Activated naive CD8-positive, alpha-beta T cell treated with anti-CD3 and anti-CD28 coated beads, Interleukin-2, amount 10 ng/mL, durations not matched to agents 7 days and 5 days (primary cell): ENCODE measurements at places on chromosomes 3 and 15. TPM values are rescaled to one million over a fixed set of nuclear protein-coding genes. Genes with fewer than 3 reads are reported as not detected.

EPHA3 gene
- total RNA-seq: not detected

SPATA12 gene
- total RNA-seq: not detected

TM4SF18 gene
- total RNA-seq: not detected

CCR3 gene
- total RNA-seq: 1.3 TPM

GRCh38 chr3:10726787-10727186 lies 89.2 kb upstream of the SLC6A11 start:
- no peaks in the 10 kb centered on the region for H3K4me1 ChIP-seq
- peaks cover 10% of the 10 kb centered on the region for H3K27me3 ChIP-seq
- H3K36me3 ChIP-seq: no peaks in the 10 kb centered on the region
- DNase-seq: no peak
- H3K4me3 ChIP-seq: no peak overlapping the region

DNA sequence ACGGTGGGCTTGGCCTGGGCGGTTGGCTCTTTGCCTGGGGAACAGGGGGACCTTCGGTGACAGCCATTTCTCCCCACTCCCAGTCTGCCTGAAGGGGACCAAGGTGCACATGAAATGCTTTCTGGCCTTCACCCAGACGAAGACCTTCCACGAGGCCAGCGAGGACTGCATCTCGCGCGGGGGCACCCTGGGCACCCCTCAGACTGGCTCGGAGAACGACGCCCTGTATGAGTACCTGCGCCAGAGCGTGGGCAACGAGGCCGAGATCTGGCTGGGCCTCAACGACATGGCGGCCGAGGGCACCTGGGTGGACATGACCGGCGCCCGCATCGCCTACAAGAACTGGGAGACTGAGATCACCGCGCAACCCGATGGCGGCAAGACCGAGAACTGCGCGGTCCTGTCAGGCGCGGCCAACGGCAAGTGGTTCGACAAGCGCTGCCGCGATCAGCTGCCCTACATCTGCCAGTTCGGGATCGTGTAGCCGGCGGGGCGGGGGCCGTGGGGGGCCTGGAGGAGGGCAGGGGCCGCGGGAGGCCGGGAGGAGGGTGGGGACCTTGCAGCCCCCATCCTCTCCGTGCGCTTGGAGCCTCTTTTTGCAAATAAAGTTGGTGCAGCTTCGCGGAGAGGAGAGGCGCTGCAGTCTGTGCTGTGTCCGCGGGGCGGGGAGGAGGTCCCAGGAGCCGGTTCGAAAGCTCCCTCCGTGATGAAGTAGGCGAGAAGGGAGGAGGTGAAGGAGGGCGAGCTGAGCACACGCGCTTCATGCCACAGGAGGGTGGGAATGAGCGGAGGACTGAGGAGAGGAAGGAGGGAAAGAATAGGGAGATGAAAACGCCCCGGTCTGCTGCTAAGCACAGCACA lies 9.6 kb downstream of the CLEC3B start:
- H3K36me3 ChIP-seq: no peaks in the 10 kb centered on the region
- H3K4me3 ChIP-seq: peak overlapping the region; percentile 85
- DNase-seq: peak; percentile 49
- no peak overlapping the region for H3K27ac ChIP-seq
- peaks cover 14% of the 10 kb centered on the region for H3K27me3 ChIP-seq

GRCh38 chr3:10557781-10558373 lies 52.5 kb upstream of the ATP2B2 start:
- no peak overlapping the region for H3K4me3 ChIP-seq
- H3K27me3 ChIP-seq: peaks cover 22% of the 10 kb centered on the region
- DNase-seq: no peak
- no peaks in the 10 kb centered on the region for H3K36me3 ChIP-seq

GRCh38 chr15:48089702-48090101 lies 31.1 kb upstream of the SLC24A5 start:
- H3K27ac ChIP-seq: no peak overlapping the region
- H3K4me3 ChIP-seq: no peak overlapping the region
- DNase-seq: no peak
- no peaks in the 10 kb centered on the region for H3K36me3 ChIP-seq
- H3K27me3 ChIP-seq: peaks cover 2% of the 10 kb centered on the region
